ENCODE measurements at places on chromosomes 13 and 19.

DNA sequence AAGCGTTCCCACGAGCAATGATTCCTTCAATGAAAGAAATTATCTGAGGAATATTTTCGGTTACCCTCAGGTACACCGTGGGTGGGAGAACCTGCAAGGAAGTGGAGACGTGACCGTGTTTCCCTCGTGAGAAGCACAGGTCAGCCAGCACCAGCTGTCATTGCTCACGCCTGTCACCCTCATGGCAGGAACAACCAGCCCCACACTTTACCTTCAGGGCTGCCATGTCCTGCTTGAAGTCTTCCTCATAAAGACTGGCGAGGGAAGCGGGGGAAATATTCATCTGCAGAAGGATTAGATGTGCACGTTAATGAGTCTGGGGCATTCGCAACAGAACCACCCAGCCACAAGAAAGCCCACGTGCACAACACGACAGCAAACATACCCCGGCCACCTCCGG, 18.2 kb downstream of the CARS2 start:
- ATAC-seq, result no peak

GRCh38 chr13:33875618-33876401, 57.9 kb downstream of the RFC3 start:
- ATAC-seq, result no peak

DNA sequence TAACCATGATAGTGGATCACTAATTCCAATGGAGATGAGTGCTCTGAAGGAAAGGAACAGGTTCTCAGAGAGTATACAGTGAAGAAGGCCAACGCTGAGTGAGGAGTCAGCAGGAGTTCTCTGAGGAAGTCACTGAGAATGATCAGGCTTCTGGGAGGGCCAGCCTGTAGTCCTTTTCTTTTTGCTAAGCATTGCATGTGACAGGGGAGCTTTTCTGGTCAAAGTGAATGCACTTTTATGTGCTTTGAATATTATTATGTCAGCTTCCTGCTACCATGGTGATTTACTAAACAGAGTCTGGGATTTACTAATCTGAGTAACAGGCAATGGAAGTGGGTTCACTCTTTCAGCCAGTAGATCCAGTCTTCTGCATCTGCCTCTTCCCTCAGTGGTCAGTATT, 81.1 kb upstream of the SERP2 start:
- peak; percentile 22 for ATAC-seq

- ATAC-seq, result no peak
These were observed 9.6 kb upstream of the TTYH1 start for GRCh38 chr19:54405628-54406027.

- ATAC-seq, result no peak
These were observed 3.0 kb downstream of the LTBP4 start for GRCh38 chr19:40604171-40604646.

DNA sequence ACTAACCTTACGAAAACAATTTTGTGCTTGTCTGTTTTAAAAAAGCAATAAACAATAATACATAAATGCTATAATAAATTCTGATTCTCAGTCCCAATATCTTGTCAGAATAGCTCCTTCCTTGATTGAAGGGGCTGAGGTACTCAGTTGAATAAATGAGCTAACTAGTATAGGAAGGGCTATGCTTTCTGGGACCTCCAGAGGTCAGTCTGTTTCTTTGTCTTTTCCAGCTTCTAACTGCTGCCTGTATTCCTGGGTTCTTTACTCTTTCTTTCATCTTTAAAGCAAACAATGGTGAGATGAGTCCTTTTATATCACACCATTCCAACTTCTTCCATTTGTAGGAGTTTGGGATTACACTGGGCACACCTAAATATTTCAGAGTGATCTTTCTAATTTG, 1297.0 kb upstream of the ATXN8OS start:
- ATAC-seq, result no peak

- peak; percentile 46 for ATAC-seq
These were observed 607 bp upstream of the ZNF566 start for GRCh38 chr19:36489920-36490415.

DNA sequence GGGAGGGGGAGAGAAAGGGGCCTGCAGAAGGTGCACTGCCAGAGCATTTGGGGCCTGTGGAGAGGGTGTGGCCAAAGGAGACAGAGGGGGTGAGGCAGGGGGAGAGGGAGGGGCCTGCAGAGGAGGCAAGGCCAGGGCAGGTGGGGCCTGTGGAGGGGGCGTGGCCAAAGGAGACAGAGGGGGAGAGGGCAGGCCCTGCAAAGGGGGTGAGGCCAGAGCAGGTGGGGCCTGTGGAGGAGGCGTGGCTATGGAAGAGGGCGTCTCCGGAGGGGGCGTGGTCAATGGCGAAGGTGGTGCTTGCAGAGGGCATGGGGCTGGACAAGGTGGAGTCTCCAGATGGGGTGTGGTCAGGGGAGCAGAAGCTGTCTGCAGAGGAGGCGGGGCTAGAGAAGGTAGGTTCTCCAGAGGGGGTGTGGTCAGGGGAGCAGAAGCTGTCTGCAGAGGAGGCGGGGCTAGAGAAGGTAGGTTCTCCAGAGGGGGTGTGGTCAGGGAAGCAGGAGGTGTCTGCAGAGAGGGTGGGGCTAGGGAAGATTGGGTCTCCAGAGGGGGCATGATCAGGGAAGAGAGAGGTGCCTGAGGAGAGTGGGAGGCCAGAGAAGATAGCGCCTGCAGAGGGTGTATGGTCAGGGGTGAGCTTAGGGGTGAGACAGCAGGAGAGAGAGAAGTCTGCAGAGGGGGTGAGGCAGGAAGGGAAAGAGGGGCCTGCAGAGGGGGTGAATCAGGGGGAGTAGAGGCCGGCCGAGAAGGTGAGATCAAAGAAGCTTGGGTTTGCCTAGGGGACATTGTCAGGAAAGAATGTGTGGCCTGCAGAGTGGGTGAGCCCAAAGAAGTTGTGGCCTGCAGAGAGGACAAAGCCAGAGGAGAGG, 3.4 kb downstream of the PRR36 start:
- ATAC-seq, result no peak

GRCh38 chr19:47607564-47608073, 1.3 kb upstream of the BICRA start:
- no peak for ATAC-seq

DNA sequence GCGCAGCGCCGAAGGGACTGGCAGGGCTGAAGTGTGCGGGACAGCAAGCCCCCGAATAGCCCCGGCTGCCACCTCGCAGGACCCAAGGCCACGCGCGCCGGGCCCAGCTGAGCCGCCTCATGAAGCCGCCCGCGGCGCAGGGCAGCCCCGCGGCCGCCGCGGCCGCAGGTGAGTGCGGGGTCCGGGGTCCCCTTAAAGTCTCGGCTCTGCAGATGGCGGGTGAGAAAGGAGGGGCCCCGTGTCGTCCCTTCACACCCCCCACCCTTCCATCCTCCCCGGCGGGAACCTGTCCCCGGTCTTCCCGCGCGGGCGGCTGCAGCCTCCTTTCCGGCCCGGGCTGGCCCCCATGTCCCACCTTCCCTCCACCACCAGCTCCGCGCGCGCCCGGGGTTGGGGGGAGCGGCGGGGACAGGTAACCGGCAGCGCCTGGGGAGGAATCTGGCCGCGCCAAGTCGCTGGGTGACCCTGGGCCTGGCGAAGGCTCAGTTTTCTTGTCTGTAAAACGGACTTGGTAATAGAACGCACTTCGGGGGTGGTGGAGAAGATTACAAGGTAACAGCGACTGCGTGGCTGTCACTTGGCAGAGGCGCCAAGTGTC, 338 bp downstream of the RGCC start:
- ATAC-seq, result peak; percentile 7

DNA sequence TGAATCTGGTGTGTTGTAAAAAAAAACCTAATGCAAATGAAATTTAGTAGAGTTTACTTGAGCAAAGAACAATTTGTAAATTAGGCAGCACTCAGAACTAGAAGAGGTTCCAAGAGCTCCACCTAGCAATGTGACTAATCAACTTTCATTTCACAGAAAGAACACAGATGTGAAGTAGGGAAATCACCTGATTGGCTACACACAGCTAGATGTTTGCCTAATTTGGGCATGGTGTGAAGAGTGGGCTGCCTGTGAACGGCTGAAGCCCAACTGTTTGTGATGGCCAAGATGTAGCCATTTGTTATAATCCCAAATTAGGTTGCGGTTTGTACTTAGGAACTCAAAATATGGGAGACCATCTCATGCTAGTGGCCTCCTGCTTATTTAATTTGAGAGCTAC, 724.4 kb upstream of the SLITRK5 start:
- no peak for ATAC-seq

- ATAC-seq, result no peak
These were observed 83.2 kb upstream of the MCF2L start for GRCh38 chr13:112885782-112886268.
